ENCODE measurements at places on chromosomes 3 and 15.

GRCh38 chr3:74390121-74390877 lies 224.2 kb downstream of the CNTN3 start:
- DNase-seq = no peak

DNA sequence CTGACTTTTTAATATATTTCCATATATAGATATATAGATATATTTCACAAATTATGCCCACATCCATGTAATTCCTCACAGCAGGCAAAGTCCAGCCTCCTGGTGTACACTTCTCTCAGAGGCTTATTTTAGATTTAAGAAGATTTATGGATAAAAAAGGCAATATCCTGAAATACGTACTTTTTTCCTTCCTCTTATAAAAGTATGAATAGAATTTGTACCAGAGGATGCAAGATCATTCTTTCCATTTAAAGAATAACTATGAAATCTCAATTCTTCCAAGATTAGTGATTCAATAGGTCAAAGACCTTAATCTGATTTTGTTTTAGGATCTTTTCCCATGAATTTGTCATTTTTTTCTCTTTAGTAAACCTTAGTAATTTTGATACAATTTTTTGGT lies 597.9 kb upstream of the TBL1XR1 start:
- DNase-seq = no peak

GRCh38 chr3:1374471-1374870 lies 281.6 kb downstream of the CNTN6 start:
- no peak for DNase-seq

DNA sequence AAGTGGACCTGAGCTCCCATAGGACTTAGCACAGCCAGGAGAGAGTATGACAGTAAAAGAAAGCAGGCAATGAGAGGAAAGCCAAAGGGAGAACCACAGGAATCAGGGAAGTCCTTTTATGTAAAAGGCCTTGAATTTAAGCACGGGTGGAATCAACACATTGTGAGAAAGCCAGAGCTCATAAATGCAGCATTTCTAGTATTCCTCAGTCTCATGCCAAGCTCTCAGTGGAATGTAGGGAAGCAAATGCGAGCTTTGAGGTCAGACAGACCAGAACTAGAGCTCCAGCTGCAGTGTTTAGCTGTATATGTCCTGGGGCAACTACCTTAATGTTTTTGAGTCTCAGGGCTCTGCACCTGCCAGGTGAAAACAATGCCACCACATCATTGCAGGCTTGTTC lies 132.1 kb upstream of the TRIM42 start:
- DNase-seq = no peak

DNA sequence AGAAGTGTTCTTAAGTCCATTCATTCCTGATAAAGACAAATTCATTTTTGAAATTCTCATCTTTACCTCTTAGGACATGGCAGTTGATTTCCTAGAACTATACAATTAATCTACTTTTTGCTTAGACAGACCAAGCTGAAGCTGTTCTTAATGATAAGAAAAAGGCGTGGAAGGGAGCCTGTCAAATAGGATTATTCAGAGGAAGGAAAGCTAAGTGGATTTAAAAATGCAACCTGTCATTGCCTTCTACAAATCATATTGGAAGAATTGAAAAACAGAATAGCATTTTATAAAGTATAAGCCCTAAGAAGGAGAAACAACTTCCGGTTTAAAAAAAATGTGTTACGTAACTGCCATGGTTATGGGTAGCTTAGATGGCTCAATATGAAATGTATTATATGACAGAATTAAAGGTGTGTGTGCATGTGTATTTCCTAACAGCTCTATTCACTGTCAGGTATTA lies 81.2 kb upstream of the RAP2B start:
- DNase-seq = no peak

- DNase-seq = no peak
Observed at GRCh38 chr3:54557538-54558428, 370.1 kb downstream of the LRTM1 start.

Data from stimulated activated naive CD8-positive, alpha-beta T cell treated with anti-CD3 and anti-CD28 coated beads, Interleukin-15, amount 100 ng/mL, for 72 hours (primary cell).